ENCODE measurements at places on chromosomes 16 and 17. TPM values are rescaled to one million over a fixed set of nuclear protein-coding genes. Genes with fewer than 3 reads are reported as not detected.
A peak's percentile ranks its signal among the peaks of the same experiment; 100 is the strongest.

GRCh38 chr16:89195521-89196171 lies 4.7 kb downstream of the SLC22A31 start:
- no peak for DNase-seq

DNA sequence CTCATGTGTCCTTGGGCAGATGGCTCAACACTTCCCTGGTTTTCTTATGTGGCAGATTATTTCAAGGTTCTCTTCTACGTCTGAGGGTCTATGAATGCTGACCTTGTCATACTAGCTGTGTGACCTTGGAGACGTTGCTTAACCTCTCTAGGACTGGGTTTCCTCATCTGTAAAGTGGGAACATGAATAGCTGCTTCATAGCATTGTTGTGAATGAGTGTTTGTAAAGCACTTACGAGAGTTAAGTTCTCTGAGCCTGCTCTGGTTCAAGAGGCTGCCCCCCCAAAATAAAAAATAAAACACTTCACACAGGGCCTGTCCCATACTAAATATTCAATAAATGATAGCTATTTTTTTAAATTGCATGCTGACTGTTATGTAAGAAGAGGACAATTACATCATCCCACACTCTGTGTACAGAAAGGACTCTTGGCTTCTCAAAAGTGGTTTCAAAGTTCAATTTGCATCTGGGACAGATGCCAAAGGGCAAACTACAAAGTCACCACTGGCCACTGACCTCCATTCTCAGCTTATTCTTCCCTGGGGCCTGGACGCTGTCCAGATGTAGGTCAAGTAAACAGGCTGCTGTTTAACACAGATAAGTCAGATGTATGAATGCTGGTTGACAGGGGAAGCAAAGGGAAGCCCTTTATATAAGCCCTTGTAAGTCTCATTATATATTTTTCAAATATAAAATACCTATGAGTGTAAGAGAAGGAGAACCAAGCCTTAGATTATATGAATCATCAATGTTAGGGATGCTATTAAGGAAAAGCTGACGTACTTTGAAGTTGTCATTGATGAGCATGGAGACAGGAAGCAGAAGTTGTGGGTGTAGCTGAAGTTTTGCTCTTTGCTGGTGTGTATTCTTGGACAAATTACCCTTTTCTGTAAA lies 15.4 kb upstream of the NDEL1 start:
- peak; percentile 91 for DNase-seq

DNA sequence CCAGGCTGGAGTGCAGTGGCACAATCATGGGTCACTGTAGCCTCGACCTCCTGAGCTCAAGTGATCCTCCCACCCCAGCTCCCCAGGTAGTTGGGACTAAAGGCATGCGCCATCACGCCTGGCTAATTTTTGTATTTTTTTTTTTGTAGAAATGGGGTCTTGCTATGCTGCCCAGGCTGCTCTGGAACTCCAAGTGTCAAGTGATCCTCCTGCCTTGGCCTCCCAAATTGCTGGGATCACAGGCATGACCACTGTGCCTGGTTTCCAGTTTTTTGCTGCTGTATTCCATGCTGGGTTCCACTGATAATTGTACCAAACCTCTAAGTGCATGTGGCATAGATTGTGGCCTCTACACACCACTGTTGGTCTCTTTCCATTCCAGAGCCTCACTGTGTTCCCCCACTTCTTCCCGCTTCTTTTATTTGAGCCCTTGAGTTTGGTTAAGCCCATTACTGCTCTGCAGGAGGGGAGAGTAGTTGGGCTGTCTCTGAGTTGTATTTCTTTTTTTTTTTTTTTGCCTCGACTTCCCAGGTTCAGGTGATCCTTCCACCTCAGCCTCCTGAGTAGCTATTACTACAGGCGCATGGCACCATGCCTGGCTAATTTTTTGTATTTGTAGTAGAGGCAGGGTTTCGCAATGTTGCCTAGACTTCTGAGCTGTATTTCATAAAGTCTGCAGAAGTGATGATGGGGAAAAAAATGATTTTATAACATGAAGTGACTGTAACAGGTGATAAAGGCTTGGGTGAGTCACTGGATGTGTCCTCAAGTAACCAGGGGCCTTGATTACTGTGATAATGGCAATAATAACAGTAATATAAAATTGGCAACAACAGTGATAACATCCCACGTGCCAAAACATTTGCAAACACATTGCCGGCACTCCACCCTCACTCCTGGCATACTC lies 30.0 kb downstream of the EEF2K start:
- DNase-seq = peak; percentile 62

DNA sequence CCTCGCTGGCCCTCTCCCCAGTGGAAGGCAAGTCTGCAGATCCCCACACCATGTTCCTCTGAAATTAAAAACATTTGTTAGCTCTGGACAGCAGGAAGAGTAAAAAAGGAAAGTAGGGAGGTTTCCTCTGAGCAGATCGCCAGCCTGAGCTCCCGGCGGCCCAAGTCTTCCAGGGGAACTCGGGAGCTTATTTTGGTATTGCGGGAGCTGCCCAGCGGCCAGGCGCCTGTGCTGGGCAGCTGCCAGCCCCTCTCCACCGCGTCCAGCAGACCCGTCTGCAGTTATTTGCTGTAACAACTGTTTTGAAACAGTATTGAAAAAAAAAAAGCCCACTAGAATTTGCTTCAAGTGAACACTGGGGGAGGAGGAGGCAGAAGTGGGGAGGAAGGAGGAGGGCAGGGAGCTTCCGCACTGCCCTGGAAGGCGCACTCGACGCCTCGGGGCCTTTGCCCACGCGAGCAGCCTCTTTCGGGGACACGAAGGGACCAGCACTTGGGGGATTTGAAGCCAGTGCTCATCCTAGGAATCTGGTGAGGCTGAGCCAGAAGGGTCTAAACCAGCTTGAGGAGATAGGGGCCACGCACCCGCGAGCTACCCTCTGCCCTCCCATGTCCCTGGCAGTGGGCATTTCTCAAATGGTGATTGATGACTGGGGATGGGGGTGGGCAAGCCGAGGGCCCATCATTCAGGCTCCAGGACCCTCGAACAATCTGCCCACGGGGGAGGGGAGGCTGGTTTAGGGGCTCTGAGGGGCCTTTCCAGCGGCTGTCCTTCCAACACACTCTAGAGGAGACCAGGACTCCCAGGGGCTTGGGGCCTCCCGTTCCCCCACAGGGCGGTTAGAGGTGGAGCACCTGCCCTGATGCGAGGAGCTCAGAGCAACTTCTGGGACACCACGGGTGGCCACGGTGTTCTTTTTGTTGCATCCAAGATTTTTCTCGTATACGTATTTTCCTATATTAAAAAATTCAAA lies 3.0 kb upstream of the BAHCC1 start:
- peak; percentile 77 for DNase-seq

- DNase-seq = peak; percentile 97
Observed at GRCh38 chr17:65627891-65628643, 66.6 kb upstream of the AXIN2 start.

GRCh38 chr17:50944054-50944901 lies 78.1 kb upstream of the TOB1 start:
- DNase-seq = no peak

The CNGB1 gene
- not detected for total RNA-seq

The CCL18 gene
- total RNA-seq = not detected

Measured in myocyte (in vitro differentiated cells).